ENCODE measurements at places on chromosomes 11 and 22.

- no peak for DNase-seq
Measured at GRCh38 chr11:39174196-39174595, 2285.3 kb downstream of the LRRC4C start.

DNA sequence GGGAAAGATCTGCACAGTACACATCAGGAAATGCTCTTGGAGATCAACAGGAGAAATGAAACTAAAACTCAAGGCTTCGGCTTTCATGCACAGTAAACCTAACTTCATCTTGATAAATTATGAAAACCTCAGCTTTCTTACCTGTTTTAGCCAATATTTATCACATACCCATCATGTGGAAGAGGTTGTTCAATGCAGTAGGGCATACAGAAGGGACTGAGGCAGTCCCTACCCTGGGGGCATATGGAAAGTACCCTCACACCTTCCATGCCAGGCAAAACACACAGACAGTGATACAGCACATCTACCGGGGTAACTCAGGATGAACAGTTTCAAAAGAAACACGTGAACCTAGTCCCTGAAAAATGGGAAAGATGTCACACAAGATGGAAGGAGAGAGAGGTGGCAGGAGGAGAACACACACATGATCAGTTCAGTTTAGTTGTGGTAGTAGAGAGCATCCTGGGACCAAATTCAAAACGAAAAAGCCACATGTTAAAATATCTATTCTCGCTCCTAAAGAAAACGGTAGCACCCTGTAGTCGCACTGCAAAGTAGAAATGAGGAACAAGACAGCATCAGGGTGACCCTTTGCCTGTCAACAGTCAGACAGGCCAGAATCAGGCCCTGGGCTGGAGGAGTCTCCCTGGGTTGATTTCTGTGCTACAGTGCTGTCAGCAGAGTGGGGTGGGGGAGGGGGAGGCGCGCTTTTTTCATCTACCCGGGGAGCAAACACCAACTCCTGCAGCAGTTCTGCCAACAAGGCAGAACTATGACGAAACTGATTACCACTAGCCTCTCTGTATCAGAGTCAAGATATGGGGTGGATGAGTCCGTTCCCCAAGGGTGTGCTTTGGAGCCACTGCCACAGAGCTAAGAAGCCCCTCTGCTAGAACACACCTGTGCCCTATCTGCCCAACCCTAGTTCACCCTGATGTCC is 1.3 kb downstream of the HIRA start:
- DNase-seq = no peak

GRCh38 chr11:73359341-73359740 is 16.9 kb upstream of the RELT start:
- no peak for DNase-seq

- DNase-seq = no peak
Measured at GRCh38 chr11:27603376-27603990, 96.8 kb downstream of the BDNF start.

GRCh38 chr11:67400942-67401494 is 640 bp downstream of the PPP1CA start:
- DNase-seq = no peak

DNA sequence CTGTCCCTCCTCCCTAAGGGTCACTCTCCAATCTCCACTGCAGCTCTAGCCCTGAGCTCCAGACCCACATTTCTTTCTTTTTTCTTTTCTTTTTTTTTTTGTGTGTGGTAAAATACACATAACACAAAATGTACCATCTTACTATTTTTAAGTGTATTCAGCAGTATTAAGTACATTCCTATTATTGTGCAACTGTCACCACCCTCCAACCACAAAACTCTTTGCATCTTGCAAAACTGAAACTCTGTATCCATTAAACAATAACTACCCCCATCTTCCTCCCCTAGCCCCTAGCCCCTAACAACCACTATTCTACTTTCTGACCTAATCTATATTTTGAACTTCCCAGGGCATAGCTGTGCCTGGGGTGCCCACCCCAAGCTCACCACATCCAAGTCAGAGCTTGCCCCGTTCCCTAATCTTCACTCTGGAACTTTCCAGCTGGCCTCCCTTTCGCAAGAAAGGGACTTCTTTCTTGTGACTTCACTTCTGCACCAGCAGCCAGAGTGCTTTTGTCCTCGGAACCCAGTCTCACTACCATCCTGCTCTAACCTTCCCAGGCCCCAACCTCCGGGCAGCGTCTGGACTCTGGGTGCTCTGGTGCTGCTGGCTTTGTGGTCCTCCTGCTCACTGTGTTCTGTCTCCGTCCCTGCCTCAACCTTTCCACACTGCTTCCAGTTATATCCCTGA is 30.7 kb downstream of the PARVG start:
- no peak for DNase-seq

- no peak for DNase-seq
Measured at GRCh38 chr11:65278356-65278755, 16.6 kb downstream of the POLA2 start.

DNA sequence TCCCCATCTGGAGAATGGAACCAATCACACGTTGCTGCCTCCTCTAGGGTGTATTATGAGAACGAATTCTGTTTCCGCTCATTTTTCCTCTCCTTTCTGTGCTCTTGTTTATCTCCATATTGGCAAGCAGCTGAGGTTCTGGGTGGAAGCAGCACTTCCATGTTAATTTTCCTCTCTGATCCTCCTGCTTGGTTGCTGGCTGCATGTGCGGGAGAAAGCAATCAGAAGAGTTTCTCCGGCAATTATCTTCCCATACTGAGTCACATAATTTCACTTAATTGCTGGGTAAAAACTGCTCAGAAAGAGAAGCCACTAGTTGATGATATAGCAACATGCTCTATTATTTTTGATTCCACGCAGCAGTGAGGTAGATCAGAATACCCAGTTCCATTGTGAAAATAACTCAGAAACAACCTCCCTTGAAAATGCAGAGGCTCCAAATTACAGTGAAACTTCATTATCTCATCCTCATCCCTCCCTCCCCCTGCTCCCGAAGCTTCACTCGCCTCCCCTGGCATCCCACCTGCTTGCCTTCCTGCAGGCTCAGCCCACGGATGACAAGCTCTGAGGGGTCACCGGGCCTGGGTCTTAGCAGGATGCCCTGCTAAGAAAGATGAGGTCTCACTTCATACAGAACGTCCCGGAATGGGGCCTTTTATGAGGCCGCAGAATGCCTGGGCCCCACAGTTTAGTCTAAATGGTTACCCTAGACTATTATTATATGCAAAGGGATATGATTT is 20.4 kb downstream of the FXYD6 start:
- DNase-seq = no peak

DNA sequence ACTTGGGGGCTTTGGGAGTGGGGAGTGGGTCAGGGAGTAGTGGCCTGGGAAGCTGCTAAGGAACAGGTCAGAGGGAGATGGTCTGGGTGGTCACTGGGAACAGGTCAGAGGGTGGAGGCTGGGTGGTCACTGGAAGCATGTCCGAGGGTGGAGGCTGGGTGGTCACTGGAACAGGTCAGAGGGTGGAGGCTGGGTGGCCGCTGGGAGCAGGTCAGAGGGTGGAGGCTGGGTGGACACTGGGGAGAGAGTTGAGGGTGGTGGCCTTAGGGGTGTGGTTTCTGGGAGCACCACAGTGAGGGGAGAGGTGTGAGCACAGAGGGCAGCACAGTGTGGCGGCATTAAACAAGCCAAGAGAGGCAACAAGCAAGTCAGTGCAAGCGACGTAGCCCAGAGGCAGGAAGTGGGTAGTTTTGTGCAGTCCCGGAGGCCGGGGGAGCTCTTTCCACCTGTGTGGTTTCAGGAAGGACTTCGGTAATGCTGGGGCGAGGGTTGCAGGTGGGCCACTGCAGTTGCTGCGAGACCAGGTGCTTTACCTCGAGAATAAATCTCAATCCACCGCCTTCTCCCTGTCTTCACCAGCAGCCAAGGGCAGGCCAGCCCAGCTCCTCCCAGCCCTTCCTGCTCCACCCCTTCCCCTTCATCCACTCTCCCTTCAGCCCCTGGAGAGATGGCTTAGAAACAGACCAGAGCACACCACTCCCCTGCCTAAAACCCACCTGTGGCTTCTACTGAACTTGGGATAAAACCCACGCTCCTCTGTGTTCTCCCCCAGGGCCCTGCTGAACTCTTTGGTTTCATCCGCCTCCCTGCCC is 3.2 kb upstream of the CACNA1I start:
- DNase-seq = no peak

GRCh38 chr22:47061226-47061625 is 298.8 kb downstream of the TBC1D22A start:
- DNase-seq = no peak

- DNase-seq = peak; percentile 8
Measured at GRCh38 chr22:32204856-32205722, at the start of gene RFPL2. TSS of gene RFPL2 (minus strand) at chr22:32205073. CDS start at chr22:32202451, 2,622 bp downstream.

- no peak for DNase-seq
Measured at GRCh38 chr11:6548641-6549040, 51.6 kb downstream of the DNHD1 start.

DNA sequence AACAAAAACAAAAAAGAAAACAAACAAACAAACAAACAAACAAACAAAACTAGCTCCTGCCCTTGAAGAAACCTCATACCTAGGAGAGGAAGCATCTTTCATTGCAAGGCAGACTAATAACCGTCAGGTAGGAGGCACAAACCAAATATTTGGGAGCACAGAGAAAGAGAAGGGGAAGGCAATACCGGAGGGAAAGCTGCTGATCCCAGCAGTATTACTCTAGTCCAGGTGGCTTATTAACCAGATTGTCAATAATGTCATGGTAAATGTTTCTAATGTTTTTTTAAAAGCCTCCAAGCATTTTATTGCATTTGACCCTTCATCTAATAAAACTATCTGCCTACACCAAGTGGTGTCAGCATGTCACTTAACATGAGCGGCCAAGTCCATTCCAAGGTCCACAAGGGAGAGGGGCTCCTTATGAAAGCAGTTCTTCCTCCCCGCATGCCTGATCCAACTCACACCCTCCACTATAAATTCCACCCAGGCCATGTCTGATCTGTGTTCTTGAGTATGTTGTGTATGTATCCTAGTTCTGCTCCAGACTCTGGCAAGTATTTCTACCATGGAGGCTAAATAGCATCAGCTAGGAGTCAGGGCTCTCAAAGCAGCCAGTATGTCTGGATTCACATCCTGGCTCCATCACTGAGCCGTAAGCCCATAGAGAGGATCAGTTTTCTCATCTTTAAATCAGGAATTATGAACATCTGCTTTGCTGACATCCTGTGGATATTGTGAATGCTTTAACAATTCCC is 208.1 kb upstream of the TENM4 start:
- no peak for DNase-seq

- no peak for DNase-seq
Measured at GRCh38 chr11:8665222-8665621, 17.2 kb downstream of the TRIM66 start.

DNA sequence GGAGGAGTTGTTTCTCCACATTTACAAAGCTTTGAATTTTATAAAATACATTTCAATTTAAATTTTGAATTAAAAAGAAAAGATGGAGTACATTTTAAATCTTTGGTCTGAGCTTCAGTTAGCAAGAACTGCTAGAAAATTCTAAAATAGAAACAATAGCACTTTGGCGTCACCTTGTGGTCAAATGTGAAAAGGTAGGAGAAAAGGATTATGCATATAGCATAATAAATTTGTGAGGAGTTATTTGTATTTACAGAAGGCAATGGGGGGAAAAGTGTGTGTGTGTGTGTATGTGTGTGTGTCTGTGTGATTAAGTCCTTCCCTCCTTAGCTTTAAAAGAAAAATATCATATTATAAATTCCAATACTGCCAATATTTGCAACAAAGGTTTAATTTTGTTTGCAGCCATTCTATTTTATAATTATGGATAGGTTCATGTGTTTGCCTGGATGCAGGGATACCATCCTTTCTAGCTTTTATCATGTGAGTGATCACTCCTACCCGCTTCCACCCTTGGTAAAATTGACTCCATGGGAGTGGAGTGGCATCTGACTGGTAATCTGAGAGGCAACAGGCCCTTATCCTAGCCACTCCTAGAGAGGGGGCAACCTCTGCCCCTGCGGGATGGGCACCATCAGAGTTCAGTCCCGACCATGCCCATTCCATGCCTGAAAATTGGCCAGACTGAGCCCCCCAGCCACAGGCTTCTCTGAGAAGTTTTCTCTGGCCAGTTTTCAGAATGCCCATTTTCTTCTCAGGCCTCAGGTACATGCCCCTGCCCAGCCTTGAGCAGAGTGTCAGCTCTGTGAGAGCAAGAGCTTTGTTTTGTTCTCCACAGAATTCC is 13.6 kb upstream of the LGR4 start:
- DNase-seq = peak; percentile 8

- no peak for DNase-seq
Measured at GRCh38 chr22:20591660-20592310, 84.4 kb downstream of the MED15 start.

- DNase-seq = no peak
Measured at GRCh38 chr11:93330446-93330984, at the start of gene DEUP1. TSS of gene DEUP1 (plus strand) at chr11:93330742. CDS start at chr11:93332260, 1,518 bp downstream.

DNA sequence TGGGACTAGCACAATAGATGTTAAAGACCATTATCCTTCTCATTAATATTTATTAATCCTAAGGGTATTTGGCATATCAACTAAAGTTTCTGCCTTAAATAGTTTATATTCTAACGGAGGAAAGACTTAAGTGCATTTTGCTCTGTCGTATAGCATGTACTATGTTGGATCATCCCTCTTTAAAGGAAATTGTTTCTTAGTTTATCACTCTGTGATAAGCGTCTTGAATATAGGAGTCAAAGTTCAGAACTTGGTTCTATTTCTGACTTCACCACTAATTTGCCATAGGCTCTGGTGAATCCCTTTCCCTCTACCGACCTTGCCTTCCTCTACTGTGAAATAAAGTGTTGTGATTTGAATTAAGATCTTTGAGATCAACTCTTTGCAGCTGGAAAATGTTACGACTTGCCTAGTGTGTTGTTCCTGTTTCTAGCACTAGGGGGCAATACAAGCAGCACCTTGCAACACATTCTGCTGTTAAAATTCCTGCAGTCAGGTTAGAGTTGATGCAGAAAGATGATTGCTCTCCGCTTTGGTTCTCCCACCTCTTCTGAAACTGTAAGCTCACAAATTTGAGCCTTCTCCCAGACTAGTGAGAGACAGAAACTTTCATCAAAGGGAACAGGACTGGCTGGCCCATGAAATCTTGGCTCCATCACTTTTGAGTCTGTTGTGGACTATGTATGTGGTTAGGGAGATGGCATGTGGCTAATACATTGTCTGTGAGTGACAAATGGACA is 27.8 kb upstream of the ZNRF3 start:
- no peak for DNase-seq

DNA sequence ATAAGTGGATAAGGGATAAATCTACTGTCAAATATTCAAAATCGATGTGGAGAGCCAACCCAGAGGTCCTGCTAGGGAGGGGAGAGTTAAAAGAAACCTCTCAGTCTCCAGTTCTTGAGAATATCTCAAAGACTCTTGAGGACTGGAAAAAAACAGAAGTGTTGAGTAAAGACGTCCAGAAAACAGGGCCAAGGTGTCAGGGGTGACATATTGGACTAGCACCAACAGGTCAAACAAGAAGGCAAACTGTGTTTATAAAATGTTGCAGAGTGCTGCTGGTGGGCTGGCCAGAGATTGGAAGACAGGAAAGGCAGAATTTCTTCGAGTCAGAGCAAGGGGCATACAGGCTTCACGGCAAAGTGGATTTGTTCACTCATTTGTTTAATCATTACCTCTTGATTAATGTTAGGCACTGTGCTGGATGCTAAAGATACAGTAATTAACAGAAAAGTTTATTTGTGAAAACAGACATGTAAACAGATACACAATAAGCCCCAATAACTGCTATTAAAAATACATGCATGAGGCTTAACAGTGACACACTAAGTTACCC is 33.7 kb upstream of the SMPD1 start:
- DNase-seq = no peak

All from cerebellar nuclear complex (tissue), 1 donor.